Kidney tubule cell (primary cell): ENCODE measurements at places on chromosomes 2 and 18.
A peak's percentile ranks its signal among the peaks of the same experiment; 100 is the strongest.

- peak; percentile 35 for DNase-seq
Measured at GRCh38 chr2:217996361-217996760, 6.4 kb downstream of the TNS1 start.

DNA sequence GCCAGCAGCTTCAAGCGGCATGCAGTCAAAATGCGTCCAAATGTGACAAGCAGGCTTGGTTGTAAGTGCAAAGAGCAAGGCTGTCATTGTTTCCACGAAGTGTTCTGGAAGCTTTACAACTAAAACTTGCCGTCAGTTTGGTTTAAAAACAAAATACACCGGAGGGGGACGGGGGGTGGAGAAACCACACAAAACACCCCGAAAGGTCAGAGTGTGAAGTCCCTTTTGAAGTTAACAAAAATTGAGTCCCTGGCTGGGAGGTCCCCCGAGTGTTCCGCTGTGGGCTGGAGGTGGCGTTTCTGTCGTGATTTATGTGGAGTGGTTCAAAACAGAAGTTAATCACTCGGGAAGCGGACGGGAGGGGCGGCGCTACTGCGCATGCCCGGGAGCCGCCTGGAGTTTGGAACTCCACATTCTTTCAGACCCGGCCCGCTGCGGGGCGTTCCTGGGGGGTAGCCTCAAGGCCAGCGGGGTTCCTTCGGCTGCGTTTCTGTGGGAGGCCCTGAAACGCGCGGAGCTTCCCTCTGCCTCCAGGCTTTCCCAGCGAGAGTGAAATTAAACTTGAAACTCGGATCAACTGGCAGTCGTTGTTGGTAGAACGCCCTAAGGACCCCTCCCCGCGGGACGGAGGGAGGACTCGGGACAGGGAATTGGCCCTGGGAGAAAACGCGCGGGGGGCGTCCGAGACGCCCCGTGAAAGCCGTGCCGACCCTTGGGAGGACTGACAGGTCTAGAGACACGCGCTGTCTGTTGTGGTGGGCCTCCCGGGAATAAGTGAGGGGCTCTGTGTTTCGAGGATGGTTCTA, 1.4 kb downstream of the TGIF1 start:
- DNase-seq = peak; percentile 91

- no peak for DNase-seq
Measured at GRCh38 chr2:173248381-173248780, 106.3 kb upstream of the CDCA7 start.

GRCh38 chr2:70686577-70687460, 81.2 kb downstream of the ADD2 start:
- DNase-seq = peak; percentile 38

DNA sequence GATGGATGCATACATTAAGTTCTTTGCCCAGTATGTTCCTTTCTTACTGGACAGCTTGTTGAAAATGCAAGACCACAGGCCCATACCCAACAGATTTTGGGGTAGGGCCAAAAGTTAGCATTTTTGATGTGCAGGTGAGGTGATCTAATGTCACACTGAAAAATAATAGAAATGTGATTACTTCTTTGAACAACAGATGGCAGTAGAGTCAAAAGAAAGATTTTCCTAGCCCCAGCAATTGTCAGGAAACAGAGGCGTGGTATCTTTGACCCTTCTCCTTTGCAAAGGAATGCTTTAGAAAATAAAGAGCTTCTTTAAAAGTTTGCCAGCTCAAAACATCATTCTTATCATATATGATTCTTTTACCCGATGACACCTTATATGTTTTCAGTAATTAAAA, 343.6 kb upstream of the SYT4 start:
- DNase-seq = peak; percentile 48

DNA sequence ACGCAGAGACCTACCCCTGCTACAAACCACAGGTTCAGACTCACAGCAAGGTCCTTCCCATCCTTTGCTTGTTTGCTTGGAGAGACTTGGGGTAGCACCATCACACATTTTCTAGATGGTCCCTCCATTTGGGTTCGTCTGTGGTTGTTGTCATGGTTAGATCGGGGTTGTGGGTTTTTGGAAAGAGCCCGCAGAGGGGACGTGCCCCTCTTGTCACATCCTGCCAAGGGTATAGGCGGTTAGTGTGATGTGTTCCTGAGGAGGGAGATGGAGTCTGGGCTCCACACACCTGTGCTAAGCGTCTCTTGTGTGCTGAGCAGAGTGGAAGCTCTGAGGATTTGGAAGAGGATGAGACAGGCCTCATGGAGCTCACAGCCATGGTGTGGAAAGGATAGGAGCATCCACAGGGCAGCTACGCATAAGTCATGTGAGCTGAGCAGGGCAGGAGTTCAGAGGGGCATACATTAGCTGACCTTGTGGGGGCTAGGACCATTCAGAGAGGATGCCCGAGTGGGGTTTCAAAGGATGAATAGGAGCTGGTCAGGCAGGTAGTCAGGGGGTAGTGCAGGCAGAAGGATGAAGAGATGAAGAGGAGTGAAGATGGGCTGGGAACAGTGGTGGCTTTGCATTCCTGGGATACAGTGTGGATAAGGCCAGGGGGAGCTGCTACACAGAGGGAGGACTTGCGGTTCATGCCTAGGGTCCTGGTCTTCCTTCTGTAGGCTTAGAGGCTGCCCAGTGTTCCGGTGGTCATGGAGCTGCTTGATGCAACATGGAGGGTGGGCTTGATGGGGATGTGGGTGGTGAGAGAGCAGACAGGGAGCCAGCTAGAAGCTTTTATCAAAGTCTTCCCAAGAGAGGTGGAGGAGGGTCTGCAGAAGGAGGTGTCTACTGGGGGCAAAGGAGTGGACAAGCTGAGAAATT, 62.9 kb downstream of the ACKR3 start:
- no peak for DNase-seq

- no peak for DNase-seq
Measured at GRCh38 chr18:46754188-46754587, 2.7 kb downstream of the ST8SIA5 start.

- no peak for DNase-seq
Measured at GRCh38 chr2:205768341-205768740, 86.0 kb downstream of the NRP2 start.

GRCh38 chr2:152200101-152200500, 24.5 kb upstream of the STAM2 start:
- DNase-seq = peak; percentile 16

DNA sequence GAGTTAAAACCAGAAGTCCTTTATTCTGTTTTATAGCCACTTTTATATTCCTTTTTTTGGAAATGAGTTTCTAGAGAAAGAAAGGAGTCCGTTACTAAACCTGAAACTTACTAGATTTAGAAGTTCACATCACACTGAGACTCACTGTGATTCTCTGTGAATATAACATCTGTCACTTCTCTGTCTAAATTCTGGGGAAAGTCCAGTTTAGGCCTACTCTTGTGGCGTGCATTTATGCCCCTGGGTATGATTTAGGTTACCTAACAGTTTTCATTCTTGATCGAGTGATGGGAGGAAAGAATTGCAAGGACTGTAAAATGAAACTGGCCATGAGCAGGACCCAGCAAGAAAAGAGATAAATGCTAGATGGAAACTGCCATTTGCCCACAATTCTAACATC, 449.6 kb downstream of the SPAG16 start:
- DNase-seq = no peak

DNA sequence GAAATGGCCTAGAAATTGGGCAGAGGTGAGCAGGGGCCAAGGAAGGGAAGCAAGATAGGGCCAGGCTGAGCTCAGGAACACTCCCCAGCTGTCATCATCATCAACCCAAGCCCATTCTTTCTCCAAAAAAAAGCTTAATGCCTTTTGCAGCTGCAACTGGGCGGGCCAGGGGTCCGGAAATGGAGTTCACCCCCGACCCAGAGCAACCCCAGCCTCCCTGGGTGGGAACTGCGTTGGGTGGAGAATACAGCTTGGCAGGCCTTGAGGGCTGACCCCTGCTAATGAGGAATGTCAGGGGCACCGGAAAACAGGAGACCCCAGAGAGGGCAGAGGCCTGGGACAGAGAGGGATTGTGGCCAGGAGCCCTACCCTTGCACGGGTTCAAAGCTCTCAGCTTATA, 64.8 kb downstream of the TNS1 start:
- no peak for DNase-seq

GRCh38 chr2:17051538-17051937, 385.9 kb upstream of the CYRIA start:
- DNase-seq = peak; percentile 2

DNA sequence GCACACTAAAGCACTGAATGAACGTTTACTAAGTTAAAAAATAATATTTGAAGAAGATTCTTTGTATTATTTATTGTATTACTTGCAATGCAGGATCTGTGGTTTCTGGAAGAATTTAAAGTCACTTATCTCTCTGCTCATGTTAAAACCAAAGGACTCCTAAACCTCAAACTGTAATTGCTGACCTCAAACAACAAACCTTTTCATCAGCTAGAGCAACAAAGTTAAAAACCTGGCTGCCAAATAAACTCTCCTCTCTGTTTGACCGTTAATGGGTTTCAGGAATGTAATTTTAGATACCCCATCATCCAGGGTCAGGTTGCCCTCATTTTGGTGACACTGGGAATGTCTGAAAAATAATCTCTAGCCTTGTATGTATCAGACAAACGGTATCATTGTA, 239.1 kb downstream of the TGIF1 start:
- DNase-seq = no peak

GRCh38 chr2:28607730-28608499, 112.1 kb downstream of the PLB1 start:
- no peak for DNase-seq

- peak; percentile 17 for DNase-seq
Measured at GRCh38 chr2:75480971-75481836, 79.5 kb downstream of the EVA1A start.

DNA sequence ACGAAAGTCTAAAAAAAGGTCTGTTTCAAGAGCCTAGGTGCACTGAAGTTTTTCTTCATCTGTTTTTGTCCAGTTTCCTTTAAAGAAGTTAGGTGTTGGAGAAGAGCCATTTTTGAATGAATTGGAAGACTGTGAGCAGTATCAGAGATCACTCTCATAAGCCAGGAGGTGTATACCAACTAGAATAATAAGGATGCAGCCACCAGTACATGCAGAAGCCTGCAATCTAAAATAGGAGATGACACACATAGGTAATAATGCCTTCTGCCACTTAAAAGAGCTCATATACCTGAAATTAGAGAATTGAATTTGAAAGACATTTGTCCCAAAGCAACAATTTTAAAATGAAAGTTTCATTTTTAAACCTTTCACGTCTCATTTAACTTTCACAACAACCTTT, 81.7 kb downstream of the RBMS1 start:
- DNase-seq = no peak

DNA sequence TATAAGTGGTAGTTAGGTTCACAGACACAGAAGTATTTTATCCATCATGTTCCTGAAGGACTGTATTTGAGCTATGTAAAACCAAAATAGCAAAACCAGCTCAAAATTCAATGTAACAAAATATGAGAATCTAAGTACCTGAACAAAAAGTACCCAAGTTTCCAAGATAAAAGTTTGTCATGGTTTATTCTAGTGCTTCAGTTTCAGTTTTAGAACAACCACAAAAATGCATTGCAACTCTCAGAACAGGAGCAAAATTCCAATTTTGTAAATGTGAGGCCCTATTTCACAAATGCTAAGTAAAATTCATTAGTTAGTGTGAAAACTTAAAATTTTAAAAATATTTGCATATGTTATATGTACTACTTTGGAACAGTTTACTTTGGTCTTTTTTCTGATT, 5.0 kb upstream of the ALPK2 start:
- DNase-seq = no peak

DNA sequence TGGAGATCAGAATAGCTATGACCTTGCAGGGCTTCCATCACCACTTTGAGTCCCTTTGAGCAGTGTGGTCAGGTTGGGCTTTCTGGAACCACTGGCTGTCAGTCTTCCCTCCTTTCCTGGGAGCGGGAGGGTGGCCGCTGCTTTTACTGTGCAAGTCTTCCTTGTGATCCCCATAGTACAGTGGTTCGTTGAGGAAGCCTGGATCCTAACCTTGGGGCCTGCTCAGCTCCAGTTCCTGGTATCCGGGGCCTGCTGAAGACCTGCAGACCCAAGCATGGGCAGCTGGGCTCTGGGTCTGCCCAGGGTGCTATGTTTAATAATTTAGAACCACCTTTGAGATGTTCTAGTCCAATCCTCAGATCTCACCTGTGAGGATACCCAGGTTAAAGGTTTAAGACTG, 104.2 kb downstream of the CLIP4 start:
- DNase-seq = no peak

DNA sequence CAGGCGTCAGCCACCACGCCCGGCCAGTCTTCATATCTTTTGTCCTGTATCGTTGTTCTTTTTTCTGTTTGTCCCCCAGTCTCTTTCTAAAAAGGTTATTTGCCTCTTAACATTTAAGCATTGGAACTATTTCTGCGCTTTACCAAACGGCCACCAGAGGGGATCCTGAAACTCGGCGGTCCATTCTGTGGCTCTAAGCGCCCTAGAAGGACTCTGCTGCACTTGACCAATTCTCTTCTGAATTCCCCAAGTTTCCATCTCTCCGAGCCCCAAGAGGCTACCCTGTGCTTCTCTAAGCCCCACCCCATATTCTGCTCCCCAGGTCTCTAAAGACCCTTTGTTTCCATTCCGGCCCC, 33.1 kb upstream of the REG3G start:
- peak; percentile 27 for DNase-seq

- DNase-seq = no peak
Measured at GRCh38 chr2:235988271-235989015, 179.7 kb downstream of the GBX2 start.

DNA sequence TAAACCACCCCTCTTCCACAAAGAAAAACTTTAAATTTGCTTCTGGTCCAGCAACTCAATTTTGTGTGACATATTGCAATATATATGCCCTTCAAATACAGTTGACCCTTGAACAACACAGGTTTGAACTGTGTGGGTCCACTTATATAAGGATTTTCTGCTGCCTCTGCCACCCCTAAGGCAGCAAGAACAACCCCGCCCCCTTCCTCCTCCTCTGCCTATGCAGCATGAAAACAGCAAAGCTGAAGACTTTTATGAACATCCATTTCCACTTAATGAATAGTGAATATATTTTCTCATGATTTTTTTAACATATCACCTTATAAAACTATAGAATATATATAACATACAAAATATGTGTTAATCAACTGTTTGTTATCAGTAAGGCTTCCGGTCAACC, 58.3 kb downstream of the EML4 start:
- no peak for DNase-seq

- DNase-seq = peak; percentile 76
Measured at GRCh38 chr18:76686737-76687231, 135.6 kb upstream of the ZNF236 start.

- DNase-seq = peak; percentile 82
Measured at GRCh38 chr2:235779444-235779896, 285.6 kb downstream of the AGAP1 start.

GRCh38 chr2:9738535-9739496, 104.5 kb upstream of the TAF1B start:
- DNase-seq = no peak
